Suppressor macrophage treated with lipopolysaccharide for 4 hours (primary cell): ENCODE measurements at places on chromosomes 7 and 10.

DNA sequence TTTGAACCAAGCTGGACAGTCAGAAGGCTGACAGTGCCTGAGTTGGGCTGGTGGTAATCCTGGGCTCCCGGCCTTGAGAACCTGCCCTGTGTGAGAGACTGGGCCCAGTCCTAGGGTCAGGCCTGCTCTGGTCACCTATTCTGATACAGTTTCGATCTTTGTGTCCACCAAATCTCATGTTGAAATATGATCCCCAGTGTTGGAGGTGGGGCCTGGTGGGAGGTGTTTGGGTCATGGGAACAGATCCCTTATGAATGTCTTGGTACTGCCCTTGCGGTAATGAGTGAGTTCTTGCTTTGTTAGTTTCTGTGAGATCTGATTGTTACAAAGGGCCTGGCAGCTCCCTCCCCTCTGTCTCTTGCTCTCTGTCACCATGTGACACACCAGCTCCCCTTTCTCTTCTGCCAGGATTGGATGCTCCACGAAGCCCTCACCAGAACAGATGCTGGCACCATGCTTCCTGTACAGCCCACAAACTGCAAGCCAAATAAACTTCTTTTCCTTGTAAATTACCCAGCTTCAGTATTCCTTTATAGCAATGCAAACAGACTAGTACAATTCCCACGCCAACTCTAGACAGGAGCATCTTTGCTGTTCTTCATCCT is 111.8 kb upstream of the ZNF438 start:
- no peak for DNase-seq

- DNase-seq = no peak
Observed at GRCh38 chr10:131996466-131997365, 15.0 kb upstream of the BNIP3 start.

DNA sequence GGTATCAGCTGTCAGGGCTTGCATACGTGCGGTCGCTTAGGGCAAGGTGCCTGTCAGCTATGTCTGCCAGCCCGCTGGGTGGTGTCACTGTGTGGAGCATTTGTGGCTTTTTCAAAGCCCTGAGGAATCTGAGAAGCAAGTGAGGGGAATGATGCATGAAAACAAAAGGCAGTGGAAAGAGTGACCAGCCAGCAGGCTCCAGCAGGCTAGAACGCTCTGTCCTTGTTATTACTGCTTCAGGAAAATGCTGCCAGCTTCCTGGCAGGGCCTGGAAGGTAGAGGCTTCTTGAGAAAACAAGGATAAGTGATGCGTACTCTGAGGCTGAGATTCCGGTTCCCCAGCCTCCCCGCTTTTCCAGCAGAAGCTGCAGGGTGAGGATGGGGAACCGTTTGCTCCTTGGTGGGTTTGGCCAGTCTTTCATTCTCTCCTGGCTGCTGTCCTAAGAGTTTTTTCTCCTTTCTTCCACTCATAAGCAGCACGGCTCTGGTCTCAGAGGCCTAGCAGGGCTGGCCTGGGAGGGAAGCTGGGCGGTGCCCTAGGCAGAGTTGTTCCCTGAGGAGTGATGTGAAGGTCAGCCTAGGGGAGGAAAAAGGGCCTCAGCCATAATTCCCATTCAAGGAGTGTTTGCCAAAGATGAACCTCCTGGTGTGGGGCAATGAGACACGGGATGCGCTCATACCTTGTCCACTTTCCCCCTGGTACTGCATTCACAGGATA is 42.8 kb upstream of the MKLN1 start:
- DNase-seq = no peak

DNA sequence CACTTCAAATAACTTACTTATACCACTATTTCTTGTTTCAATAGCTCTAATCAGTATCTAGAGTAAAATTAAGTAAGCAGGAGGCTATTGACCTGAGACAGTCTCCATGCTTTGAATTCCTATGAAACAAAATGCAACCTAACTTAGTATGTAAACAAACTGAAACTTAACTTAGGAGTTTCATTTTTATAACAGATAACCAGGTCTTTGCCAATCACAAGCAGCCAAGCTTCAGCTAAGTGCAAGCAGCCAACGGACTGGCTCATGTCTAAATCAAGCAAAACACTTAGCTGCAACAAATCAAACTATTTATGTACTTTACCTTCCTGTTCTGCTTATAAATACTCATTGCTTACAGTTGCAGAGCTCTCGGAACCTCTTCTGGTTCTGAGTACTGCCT is 4.4 kb upstream of the GSTK1 start:
- peak; percentile 48 for DNase-seq

DNA sequence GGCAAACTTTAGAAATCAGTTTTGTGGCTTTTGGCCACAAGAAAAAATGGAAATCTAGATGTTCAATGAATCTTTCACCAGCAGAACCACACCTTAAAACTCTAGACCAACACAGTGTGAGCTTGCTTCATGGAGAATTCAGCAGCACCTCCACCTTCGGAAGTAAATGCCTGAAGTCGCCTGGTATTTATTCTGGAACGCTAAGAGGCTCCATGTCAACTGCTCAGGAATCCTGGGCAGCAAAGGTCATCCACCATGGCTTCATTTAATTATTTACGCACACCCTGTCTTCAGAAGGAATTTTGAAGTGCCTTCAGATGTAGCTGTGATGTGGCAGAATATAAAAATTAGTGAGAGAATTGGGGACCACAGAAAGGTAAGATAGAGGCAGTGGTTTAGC is 167.7 kb downstream of the GFRA1 start:
- no peak for DNase-seq
